Caki2 (cell line): ENCODE measurements at places on chromosomes 12 and 14. TPM values are rescaled to one million over a fixed set of nuclear protein-coding genes. Genes with fewer than 3 reads are reported as not detected.

- no peak for DNase-seq
These were observed 23.4 kb downstream of the ACACB start for GRCh38 chr12:109139791-109140190.

Gene FGF6
- total RNA-seq, result not detected in 2 replicates

Gene CIT
- 13.3 and 20.9 TPM in 2 replicates for total RNA-seq

DNA sequence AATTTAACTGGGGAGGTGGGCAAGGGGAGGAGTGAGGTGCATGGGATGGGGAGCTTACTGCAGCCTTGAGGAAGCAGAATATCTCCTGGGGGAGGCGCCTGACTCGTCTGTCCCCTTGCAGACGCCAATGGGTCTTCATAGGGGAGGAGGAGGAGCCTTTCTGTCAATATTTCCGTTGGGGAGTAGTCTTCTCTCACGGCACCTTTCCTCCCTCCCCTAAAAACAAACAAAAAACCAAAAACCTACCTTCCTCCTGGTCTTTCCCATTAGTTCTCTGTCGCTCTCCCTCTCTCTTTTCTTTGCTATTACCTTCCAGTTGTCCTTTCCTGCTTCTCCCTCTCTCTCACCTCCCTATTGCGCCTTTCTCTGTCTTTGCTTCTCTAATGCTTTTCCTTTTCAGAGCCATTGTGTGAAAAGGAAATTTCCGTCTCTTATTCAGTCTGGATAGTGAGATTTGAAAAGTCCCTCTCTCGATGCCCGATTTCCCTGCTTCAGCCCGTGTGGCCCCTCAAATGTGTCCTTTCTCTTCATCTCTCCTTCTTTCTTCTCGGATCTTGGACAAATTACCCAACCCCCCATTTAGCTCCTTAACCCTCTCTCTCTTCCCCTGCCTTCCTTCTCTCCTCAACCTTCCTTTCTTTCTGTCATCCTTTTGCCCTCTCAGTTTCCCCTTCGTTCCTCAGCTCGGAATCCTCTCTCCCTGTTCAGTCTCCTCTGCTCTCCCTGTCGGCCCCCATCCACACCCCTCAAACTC, 5.9 kb downstream of the GPR84 start:
- DNase-seq, result no peak

DNA sequence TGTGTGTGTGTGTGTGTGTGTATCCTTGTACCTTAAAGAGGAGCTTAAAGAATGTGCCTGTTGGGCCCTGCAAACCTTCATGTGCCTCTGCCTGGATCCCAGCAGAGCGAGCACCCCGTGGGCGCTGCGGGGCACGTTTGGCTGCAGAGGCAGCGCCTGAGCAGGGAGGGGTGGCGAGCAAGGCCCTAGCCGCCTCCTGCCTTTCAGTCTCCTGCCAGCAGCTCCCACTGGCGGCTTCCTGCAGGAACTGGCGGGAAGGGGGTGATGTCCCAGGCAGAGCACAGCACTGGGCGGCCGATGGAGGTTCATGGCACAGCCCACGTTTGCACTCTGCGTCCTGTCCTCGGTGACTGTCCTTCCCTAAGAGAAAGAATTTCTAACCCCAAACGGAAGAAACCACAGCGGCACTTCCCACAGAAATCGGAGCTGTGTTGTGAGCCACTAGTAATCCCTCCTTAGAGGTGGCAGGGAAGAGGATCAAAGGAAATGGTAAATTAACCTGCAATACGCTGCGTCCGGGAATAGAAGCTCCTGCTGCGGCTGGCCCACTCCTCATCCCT, 19.8 kb downstream of the ZBTB42 start:
- no peak for DNase-seq

DNA sequence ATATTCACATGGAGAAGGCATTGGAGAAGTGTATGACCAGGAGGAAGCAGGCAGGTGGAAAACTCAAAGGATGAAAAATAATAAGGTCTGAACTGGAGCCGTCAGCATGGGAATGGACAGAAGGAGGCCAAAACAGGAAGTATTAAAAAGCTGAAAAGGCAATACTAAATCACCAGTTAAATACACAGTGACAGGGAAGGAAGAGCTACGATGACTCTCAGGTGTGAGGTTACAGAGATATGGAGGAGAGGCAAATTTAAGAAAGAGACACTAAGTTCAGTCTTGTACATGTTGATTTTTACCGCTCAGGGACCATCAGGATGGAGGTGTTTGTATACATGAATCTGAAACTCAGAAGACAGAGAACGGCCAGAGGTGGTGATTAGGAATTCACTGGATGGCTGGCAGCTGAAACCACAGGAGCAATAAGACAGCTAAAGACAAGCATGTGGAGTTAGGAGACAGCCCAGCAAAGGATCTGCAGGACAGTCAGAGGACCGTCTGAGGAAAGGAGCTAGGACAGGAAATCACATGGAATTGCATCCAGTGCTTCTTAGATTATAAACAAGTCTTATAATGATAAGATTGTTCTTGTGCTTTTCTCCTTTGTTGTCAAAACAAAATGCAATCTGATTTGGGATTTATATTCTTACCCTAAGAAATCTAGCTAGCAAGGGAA, 33.9 kb upstream of the CDKN3 start:
- no peak for DNase-seq

Gene PMCH
- not detected in 2 replicates for total RNA-seq

Gene EIF2S3B
- 0.12 and 0.14 TPM in 2 replicates for total RNA-seq

- DNase-seq, result no peak
These were observed 208.2 kb upstream of the TMTC1 start for GRCh38 chr12:29991924-29992323.

- DNase-seq, result no peak
These were observed 103.0 kb downstream of the RIMBP2 start for GRCh38 chr12:130613131-130613530.

Gene CHST11
- total RNA-seq, result 22.7 and 51.3 TPM in 2 replicates

Gene RNU4-1
- total RNA-seq, result not detected in 2 replicates

DNA sequence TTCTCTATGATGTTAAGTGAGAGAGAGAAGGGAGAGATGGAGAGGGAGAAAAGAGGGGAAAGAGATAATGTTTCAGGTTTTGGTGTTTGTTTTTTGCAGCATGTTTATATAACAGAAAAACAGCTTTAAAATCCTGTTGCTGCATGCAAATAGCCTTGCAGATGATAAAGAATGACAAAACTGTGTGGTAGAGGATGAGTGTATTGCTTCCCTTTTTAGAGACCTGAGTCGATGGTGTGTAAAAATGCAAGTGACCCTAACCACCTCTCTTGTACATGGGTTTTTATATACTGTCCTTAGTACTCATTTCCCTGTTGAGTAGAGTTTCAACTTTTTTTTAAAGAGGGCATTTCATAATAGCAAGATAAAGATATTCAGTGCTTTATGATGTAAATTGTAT, 249.1 kb downstream of the AKAP6 start:
- DNase-seq, result no peak

Gene PLA2G1B
- not detected in 2 replicates for total RNA-seq

DNA sequence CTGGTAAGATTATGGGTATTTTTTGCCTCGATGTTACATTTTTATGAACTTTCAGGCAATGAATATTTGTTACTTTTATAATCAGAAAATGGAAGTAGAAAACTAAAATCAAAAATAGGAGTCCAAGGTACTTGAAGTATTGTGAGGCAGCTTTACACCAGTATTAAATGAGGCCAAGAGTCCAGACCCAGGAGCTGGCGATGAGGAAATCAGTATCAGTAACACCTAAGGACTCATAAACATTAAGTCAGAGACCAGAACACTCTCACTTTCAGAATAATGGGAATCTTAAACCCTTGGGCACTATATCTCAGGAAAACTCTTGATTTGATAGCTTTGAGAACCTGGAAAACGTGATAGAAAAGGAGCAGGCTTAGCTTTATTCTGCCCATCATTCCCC, 208.8 kb downstream of the GXYLT1 start:
- no peak for DNase-seq

DNA sequence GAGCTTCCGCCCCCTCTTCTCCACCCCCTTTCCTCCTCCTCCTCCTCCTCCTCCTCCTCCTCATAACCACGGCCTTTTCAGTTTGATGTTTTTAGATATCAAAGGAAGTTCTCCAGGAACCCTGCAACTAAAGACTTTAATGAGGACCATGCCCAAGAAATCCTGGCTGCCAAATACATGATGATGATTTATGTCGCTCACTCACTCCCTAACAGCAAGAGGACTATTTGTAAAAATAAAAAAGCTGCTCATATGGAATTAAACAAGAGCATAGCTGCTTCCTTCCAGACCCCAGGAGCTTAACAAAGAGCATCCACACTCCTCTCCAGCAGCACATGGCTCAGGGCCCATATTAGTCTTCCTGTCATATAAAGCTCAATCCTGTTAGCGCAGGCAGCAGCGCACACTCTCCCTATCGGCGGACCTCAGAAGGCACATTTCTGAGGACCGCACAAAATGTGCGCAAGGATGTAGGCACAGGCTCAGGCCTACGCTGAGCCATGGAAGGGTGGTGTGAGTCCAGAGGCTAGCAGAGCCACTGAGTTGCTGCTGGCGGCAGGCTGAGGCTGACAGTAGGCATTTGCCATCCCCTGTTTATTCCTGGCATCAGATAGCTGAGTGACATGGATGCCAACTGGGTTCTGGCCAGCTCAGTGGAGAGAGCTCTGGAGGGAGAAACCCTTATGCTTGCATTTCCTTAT, 232.8 kb downstream of the MSRB3 start:
- DNase-seq, result no peak

Gene CMKLR1
- not detected in 2 replicates for total RNA-seq

Gene SERPINA10
- total RNA-seq, result not detected in 2 replicates

DNA sequence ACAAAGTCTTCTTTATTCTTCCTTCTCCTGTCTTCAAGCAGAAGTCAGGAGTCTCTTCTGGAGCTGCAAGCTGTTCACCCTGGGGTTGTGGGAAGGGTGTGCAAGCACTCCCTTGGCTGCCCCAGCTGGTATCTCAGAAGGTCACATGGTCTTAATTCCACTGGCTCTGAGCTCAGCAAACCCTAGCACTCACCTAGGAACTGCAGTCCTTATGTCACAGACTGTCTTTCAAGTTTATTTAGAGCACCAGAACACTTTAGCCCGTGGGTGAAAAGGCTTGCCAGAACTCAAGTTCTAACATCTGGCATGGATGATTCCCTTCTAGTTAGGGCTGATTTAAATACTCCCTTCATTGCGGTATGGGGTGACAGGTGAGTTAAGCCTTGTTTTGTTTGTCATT, 379.0 kb downstream of the CCER1 start:
- DNase-seq, result no peak

GRCh38 chr14:104876251-104876699, 11.2 kb downstream of the CEP170B start:
- peak; percentile 16 for DNase-seq

DNA sequence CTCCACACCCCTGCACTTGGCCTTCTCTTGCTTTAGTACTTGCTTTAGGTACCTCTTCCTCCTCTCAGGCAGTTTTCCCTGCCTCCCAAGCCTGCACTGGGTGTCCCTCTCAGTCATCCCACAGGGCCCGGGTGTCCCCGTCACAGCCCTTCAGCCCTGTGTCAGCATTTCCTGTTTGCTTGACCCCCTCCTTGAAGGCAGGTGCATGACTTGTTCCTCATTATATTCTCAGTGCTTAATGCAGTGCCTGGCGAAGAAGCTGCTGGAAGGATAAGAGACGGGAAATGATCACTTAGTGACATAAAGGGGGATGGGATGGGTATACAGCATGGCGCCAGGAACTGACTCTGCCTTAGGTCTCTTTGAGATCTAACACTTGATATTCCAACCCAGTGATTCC, 61.5 kb downstream of the IQSEC3 start:
- DNase-seq, result no peak

- DNase-seq, result peak; percentile 50
These were observed 37.0 kb upstream of the NT5DC3 start for GRCh38 chr12:103877934-103878510.

- DNase-seq, result no peak
These were observed 211.5 kb upstream of the CRY1 start for GRCh38 chr12:107304588-107305532.

GRCh38 chr12:41212625-41213024, 24.5 kb downstream of the PDZRN4 start:
- no peak for DNase-seq

- no peak for DNase-seq
These were observed 43.9 kb downstream of the TTC9 start for GRCh38 chr14:70685474-70686197.

Gene IL22
- total RNA-seq, result not detected in 2 replicates

Gene NXPH4
- total RNA-seq, result 0.54 TPM in 1 of 2 replicates, not detected in the other

DNA sequence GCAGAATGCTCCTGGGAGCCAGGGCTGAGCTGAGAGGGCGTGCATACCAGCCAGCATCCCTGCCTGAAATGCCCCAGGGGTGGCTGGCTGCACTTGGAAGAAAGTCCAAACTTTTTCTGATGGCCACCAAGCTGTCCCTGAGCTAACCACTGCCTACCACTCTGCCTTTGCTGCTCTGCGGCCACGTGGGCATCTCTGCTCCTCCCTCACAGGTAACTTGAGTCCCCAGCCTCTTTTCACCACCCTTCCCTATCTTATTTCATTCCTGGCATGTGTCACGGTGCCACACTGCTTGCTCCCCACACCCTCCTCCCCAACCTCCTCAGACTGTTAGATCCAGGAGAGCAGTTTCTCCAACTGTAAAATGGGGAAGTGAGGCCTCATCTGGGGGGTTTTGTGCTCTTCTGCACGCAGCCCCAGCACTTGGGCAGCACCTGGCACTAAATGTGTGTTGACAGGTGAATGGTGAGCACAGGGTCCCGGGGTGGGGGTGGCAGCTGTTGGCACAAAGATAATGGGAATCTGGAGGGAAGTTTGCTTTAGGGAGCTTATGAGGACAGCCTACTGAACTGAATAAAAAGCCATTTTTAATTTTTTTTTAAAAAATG, 113.0 kb downstream of the GLT1D1 start:
- no peak for DNase-seq

Gene DYRK4
- total RNA-seq, result 7.5 and 30.6 TPM in 2 replicates

DNA sequence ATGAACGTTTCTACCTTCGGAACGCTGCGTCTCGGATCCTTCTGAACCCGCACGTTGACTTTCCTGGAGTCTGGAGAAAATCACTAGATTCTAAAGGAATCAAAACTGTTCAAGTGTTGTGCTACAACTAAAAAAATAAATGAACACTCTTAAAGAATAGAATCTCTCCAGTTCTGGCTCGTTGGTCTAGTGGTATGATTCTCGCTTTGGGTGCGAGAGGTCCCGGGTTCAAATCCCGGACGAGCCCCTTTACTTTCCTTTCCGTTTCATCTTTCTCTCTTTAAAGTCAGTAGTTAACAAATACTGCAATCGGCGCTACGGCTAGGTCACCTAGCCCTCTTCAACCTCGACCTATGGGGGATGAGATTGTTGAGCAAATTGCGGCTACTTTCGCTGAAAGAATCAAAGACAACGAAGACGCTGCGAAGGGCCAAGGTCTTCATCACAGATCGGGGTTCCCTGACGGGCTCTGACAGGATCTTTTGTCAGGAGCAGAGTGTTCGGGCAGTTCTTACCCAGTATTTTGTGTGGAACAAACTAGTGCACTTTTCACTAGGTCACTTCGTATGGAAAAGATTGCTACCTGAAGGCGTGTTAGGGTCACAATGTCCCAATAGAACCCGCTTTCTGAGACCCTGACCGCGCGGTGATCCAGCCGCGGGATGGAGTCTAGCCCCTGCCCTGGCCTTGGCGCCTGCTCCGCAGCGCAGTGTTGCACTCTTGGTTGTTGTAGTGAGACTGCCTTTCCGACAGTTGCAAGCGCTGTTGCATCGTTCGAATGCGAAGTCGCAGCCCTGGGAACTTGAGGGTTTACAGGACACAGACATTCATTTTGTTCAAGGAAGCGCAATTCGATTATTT, 8.4 kb downstream of the OR6S1 start:
- DNase-seq, result peak; percentile 83
